ENCODE measurements at places on chromosomes 6 and 20.

- no peak for DNase-seq
These were observed 239.2 kb downstream of the SYNDIG1 start for GRCh38 chr20:24708411-24709295.

DNA sequence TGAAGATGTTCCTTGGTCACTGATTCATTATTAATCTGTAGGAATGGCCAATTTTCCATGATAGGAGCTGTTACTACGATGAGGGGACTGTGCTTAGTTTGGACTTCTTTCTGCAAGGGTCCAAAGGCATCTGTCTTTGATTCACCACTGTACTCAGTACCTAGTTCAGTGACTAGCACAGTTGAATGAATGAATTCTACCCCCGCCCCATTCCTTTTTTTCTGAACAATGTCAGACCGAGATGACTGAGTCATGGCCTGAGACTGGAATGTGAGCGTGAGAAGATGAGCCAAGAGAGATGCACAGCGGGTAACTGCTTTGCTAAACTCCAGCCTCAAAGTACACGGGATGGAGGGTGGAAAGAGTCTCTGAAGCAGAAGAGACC, 419 bp upstream of the SNHG17 start:
- DNase-seq, result peak; percentile 89

DNA sequence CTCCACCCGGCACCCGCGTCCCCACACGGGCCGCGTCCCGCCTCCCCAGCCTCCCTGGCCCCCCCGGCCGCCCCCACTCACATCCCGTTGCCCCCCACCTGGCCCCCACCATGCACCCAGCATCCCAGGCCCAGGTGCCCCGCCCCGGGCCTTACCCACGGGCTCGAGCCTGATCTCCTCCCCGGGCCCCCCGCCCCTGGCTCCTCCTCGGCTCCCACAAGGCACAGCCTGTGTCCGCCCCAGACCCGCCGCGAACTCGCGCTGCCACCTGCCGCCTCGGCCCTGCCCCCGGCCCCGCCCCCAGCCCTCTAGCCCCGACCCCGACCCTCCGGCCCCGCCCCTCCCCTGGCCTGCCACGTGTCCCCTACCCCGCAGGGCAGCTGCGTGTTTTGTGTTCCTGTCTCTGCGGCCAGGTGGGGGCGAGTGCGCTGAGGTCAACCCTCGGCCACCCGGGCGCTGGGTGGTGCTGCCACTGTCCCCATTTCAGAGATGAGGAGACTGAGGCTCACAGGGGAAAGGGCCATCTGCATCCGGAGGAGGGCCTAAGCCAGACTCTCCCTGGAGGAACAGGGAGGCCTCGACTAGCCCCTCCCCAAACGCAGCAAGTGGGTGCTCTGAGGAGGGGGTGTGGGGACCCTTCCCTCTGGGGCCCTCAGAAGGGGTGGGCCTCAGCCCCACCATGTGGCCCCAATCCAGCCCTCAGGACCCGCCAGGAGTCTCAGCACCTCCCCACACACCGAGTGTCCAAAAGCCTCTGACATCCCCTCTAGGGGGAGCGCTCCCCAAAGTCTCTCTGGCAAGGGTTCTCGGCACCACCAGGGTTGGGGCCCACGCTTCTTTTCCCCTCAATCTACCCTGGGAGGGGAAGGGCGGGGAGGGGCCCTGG, 99.8 kb downstream of the TAF4 start:
- DNase-seq, result no peak

GRCh38 chr6:44002593-44003344, 124.5 kb downstream of the MRPL14 start:
- peak; percentile 80 for DNase-seq

GRCh38 chr20:10402938-10403608, 30.9 kb downstream of the MKKS start:
- no peak for DNase-seq

DNA sequence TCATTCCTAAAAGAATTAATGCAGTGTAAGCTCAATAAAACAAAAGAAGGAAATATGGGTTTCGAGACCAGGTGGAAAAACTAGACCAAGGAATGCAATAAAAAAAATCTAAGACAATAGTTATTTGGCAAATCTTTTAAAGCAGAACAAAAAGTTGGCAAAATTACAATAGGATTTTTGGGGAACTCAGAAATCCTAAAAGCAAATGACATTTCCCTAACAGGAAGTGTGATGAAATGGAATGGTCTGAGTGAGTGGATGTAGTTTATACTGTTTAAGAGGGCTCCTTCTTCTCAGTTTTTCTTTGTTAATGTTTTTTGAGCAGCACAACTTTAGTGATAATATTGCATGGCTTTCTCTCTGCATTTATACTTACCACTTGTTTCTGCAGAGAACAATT, 190.0 kb downstream of the PLCB4 start:
- DNase-seq, result no peak

DNA sequence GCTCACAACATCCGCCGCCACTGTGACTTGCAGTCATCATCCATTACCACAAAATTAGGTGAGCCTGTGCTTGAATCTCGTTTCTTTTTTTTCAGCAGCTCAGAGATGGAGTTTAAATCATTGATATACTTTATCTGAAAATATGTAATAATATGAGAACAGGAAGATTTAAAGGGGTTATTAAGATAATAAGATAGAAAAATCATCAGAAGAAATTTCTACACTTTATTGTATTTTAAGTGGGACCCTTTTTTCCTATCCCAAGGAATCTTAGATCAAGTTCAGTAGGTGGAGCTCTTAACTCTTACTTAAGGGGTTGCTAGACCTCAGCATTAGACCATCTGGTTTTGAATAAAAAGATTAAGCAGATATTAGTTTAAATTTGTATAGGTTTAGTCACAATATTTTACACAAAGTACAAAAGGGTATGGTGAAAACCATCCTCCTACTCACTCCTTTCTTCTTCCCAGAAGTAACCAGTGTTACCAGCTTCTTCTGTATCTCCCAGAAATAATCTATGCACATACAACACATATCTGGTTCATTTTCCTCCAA, 9.4 kb upstream of the NCOA7 start:
- peak; percentile 51 for DNase-seq

DNA sequence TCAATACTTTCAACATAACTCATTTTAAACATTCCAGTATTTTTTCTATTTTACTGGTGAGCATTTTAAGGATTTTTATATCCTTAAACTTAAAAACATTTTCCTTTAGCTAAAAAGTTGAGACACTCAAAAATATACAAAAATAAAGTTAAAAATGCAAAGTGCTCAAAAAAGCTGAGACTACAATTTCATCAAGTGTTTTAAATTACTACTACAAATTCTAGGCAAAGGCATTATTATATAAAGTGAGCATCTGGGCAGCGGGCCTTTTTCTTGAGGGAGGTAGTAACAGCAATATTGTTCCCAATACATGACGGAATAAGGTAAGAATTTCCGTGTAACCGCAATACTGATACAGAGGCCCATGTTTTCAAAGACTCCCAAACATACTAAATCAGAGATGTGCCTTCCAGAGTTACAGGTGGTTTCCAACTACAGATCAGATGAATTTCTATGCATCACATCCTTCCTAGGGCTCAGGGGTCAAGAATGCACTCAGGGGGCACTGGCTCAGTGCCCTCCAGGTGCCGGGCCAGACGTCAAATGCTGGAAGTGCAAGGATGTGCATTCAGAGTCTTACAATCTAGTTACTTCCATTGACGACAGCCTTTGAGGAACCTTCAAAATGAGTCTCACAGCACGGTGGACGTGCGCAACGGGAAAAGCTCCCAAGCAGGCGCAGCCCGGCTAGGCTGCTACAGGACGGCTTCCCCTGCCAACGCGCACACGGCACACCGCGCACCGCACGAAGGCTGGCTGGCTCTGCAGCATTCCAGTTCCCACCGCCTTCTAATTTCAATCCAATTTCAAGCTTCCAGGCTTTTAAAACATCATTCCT, 1.7 kb downstream of the PHF10 start:
- DNase-seq, result peak; percentile 22

DNA sequence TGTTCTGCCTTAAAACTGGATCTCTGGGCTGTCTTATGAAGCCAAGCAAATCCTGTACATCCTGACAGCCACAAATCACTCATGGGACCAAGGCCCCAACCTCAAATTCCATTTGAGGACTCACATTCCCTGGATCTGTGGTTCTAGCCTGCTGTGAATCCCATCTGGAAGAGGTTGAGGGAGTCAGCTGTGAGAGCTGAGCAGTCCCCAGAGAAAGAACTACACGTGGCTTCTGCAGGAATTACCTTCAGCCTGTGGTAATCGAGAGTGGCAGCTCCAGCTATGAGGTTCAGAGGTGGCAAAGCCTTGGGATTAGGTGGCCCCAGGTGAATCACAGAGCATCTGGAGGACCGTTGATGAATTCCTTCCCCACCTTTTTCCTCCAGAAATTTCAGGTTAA, 245.2 kb downstream of the SLC24A3 start:
- peak; percentile 73 for DNase-seq

DNA sequence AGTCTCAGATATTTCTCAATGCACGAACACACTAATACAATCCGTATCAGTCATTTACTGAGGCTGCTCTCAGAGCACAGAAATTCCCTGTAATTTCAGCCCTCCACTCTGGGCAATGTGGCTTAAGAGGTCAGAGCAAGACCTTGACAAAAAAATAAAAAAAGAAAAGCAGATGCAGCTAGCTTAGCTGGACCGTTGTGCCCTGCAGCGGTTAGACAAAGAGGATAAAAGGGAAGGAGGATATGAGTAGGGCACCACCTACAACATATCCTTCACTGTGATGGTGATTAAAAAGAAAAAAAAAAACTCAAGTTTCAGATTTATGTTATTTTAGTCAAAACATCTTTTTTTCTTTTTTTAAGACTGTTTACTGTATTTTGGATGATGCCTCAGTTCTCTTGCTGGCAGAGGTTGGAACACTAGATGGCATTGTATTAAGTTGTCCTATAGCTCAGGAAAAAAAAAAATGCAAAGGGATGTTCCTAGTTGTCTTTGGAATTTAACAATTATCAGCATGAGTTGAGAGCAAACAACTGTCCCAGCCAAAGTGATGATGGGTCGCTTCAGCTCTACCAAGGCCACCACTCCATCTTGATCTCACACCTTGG, 59.9 kb downstream of the ANKEF1 start:
- DNase-seq, result peak; percentile 4

DNA sequence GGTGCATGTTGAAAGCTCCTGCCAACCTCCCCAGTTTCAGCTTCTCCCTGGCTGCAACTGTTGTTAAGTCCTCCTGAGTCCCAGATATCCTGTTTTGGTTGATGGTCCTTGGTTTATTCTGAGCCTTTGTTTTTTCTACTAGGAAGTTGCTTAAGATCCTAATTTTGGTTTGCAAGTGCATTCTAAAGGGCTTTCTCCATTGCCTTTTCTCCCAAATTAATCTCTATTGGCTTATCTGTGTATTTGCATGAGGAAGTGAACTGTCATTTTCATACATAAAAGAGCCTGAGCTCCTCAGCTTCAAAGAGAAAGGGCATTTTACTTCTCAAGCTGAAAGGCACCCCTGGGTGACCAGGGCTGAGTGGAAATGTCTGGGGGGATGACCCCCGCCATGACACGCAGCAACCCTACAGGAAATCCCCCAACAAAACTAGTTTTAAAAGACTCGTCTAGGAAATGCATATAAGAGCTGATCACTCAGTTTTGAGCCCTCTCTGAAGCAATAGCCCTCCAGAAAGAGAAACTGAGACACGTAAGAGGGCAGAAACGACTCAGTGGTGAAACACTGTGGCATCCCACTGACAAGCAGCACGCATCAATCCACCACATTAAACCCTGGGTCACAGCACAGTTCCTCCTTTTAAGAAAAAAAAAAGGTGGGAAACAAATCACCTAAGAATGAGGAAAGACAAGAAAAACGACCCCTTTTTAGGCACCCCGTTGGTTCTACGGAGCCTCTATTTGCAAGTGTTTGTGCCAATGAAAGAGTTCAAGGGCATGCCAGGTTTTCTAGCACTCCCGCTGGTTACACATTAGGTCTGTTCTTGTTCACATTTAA, 140.9 kb downstream of the THBS2 start:
- no peak for DNase-seq

GRCh38 chr6:167763056-167763944, 63.4 kb upstream of the AFDN start:
- DNase-seq, result no peak

- no peak for DNase-seq
These were observed 315 bp upstream of the PDE10A start for GRCh38 chr6:165663377-165663735.

GRCh38 chr6:13425943-13426931, 61.2 kb downstream of the GFOD1 start:
- DNase-seq, result no peak

DNA sequence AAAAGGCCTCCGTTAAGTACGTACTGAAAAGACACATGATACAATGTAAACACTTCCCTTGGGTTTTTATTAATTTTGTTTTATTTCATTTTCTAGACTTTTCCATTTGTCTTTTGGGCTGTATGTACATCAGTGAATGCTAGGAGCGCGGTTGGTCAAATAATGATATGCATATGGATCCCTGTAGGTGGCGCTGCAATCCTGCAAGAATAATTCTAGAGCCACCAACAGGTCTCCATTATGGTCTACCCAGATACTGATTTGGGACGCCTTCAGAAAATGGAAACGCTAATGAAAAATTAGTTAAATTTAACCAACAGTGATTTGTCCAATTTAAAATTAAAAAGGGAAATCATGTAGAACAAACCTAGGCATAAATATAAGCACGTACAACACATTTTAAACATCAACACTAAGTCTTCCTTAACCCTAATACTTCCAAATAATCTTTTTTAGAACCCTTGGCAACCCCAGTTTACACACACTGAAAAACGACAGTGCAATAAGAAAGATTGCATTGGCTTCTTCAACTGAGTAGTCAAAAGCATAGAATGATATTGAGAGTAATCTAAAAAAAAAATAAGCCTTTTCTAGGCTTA, 433.5 kb downstream of the RFPL4B start:
- peak; percentile 88 for DNase-seq

DNA sequence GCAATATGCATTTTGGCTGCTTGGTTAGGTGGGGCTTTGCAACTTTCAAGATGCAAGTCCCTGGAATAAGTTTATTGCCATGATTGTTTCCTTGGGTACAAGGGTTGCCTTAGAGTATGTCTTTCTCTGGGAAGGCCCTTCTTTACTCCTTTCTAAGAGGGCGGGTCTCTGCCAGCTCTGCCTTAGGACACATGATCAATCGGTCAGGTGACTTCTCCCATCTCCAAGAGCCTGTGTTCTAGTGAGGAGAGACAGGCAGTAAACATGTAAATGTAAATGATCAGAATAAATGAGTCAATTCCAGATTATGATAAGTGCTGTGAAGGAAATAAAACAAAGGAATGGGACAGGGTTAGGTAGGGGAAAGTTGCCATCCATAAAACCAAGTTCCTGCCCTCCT, 43.2 kb upstream of the BCAS1 start:
- DNase-seq, result no peak

GRCh38 chr6:146890644-146891434, 292.1 kb downstream of the ADGB start:
- DNase-seq, result peak; percentile 26

- peak; percentile 47 for DNase-seq
These were observed 1.0 kb downstream of the SYNE1 start for GRCh38 chr6:152636021-152636608.

- DNase-seq, result no peak
These were observed 89.8 kb upstream of the MAP3K7 start for GRCh38 chr6:90676516-90677300.

- no peak for DNase-seq
These were observed 136.8 kb downstream of the BFSP1 start for GRCh38 chr20:17394411-17394810.
